ENCODE measurements at places on chromosomes 3 and 15.

- DNase-seq = no peak
Measured at GRCh38 chr3:140896997-140897396, 44.6 kb upstream of the SLC25A36 start.

DNA sequence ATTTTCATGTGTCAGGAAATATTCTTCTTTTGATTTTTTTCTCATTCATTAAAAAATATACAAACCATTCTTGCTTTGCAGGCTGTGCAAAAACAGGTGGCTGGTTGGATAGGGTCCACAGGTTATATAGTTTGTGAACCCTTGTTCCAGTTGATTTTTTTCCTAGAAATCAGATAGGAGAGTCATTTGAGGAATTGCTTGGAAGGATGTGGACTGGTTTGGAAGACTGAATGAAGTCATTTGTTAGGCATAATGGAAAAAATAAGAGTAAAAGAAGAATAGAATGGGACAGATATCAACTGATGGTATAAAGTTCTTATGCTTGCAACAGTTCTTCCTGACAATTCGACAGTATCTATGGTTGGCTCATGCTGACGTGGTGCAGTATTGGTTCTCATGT is 189.4 kb downstream of the PTPRG start:
- DNase-seq = no peak

- DNase-seq = no peak
Measured at GRCh38 chr15:75695634-75696310, 16.9 kb downstream of the CSPG4 start.

- no peak for DNase-seq
Measured at GRCh38 chr3:129449279-129450115, 9.5 kb downstream of the IFT122 start.

DNA sequence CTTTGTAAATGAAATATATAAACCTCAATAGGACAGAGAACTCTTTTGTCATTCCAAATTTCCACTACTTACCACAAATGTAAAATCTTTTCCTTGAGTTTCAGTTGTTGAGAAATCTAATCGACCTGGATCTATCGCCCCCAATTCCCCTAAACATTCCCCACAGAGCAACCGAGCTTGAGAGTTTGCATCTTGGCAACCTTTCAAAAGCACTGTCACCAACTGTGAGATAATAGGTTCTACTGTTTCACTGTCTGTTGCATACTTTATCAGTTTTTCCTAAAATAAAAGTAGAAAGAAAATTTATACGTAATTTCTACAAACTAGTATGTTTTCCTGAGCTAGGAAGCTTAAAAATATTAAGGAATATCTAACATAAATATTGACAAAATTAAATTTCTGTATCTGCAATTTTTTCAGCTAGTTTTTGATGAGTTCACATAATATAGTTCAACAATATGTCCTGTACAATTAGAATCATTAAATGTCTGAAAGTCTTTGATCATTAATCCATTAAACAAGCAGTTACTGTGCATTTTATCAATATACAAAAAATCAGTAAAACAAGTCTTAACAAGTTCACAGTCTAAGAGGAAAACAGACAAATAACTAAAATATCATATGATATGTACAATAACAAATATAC is 54.5 kb downstream of the ATR start:
- no peak for DNase-seq

- DNase-seq = peak; percentile 78
Measured at GRCh38 chr15:42619656-42620371, 44.4 kb downstream of the STARD9 start.

- no peak for DNase-seq
Measured at GRCh38 chr15:58649175-58649574, 100.3 kb downstream of the ADAM10 start.

DNA sequence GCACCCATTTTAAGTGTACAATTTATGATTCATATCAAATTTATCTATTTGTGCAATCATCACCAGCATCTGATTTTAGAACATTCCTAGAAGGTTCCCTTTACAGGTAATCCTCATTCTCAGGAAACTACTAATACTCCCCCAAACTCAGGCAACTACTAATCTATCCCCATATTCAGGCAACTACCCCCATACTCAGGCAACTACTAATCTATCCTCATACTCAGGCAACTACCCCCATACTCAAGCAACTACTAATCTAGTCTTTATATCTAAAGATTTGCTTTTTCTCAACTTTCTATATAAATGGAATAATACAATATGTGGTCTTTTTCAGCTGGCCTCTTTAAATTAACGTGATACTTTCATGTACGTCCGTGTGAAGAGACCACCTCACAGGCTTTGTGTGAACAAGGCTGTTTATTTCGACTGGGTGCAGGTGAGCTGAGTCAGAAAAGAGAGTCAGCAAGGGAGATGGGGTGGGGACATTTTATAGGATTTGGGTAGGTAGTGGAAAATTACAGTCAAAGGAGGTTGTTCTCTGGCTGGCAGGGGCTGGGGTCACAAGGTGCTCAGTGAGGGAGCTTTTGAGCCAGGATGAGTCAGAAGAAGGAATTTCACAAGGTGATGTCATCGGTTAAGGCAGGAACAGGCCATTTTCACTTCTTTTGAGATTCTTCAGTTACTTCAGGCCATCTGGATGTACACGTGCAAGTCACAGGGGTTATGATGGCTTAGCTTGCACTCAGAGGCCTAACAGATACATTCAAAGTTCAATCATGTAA is 1444.5 kb upstream of the CADM2 start:
- DNase-seq = peak; percentile 59

DNA sequence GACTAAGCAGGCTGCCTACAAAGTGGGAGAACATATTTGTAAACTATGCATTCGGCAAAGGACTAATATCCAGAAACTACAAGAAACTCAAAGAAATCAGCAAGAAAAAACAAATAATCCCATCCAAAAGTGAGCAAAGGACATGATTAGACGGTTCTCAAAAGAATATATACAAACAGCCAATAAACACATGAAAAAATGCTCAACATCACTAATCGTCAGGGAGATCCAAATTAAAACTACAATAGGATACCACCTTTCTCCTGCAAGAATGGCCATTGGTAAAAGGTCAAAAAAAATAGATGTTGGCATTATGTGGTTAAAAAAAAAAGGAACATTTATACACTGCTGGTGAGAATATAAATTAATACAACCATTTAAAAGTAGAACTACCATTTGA is 259.6 kb upstream of the SLITRK3 start:
- DNase-seq = no peak

DNA sequence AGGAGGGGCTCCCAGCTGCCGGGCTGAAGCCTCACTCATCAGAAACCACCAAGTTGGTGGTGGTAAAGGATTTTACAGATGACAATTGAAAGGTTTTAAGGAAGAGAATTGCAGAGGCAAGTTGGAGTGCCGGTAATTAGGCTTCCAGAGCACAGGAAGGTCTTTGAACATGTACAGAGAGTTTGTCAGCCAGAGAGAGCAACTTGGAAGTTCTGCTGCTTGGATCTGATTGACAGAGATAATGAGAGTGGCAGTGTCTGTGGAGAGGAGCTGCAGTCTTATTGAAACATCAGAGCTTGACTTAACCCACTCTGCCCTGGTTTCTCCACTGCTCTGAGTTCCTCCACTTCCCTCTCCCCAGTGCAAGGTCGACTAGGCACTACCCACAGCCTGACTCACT is 448.6 kb downstream of the EPHB1 start:
- DNase-seq = no peak

DNA sequence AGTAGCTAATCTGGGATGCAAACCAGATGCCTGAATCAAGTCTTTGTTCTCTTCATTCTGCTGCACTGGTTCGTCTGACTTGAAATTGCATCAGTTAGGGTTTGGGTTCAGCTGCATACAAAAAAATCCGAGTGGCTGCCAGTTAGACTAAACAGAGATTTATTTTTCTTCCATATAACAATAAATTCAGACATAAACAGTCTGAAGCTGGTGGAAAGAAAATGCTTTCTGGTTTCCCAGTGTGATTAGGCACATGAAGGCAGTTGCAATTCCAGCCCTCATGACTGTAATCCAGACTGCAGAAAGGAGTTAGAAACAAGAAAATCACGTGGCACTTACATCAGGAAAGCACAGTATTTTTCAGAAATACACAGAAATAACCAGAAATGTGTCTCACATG is 930.7 kb downstream of the MCTP2 start:
- no peak for DNase-seq

- DNase-seq = no peak
Measured at GRCh38 chr15:38745126-38745525, 180.5 kb upstream of the RASGRP1 start.

Data from iPS DF 19.7 (cell line).